ENCODE measurements at places on chromosomes 2 and 18.

DNA sequence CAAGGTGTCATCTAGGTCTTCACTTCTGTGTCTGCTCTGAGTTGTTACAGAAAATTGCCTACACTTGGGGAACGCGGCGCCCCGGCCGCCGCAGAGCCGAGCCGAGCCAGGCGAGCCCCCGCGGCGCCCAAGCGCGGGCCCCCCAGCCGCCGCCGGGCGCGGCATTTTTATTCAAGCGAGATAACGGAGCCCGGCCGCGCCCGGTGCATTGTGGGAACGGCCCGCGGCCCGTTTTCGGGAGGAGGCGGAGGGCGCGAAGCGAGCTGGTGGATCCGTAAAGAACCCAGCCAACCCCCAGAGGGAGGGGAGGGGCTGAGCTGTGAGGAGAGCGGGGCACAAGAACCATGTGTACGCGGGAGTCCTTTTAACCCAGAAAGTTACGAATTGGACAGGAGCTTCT is 191.8 kb downstream of the FTCDNL1 start:
- DNase-seq = peak; percentile 43

- peak; percentile 19 for DNase-seq
Measured at GRCh38 chr18:74797577-74798151, 200.0 kb downstream of the ZNF407 start.

- peak; percentile 21 for DNase-seq
Measured at GRCh38 chr2:109558076-109558882, 55.5 kb downstream of the SEPTIN10 start.

DNA sequence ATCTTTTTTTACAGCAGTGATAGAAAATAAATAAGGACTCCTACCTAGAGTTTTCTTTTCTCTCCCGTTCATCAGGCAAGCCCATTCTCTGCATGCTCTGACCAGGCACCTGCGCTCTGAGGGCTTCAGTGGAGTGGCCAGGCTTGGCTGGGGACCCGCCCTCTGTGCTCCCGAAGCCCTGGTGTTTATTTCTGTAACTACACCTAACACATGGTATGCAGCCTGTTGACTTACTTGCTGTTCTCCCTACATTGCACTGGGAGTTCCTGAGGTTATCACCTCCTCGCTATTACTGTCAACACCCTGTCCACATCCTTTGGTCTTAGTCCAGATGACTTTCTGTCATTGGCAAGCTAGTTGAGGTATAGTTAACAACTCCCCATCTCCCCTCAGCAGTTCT is 317.7 kb downstream of the LPIN1 start:
- no peak for DNase-seq

DNA sequence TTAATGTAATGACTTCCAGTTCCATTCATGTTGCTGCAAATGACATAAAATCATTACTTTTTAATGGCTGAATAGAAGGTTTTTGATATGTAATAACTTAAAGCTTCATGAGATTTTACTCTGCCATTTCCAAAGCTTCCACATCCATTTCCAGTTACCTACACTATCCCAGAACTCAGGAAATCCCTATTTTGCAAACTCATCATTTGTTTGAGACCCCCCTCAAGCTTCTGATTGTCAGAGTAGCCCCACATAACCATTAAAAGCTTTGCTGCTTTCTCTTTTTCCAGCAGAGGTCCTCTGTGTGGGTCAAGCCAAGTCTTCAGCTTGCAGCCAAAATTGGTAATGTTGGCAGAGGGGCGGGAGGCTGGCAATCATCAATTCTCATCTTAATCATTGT is 50.6 kb upstream of the IL1R1 start:
- DNase-seq = no peak

GRCh38 chr18:74530584-74530862 is 3.8 kb upstream of the CNDP1 start:
- no peak for DNase-seq

GRCh38 chr2:239184968-239185903 is 215.6 kb downstream of the HDAC4 start:
- DNase-seq = no peak

GRCh38 chr2:85806358-85807118 is 52.7 kb downstream of the ATOH8 start:
- DNase-seq = no peak

GRCh38 chr2:219282375-219282774 is 3.2 kb downstream of the DNAJB2 start:
- no peak for DNase-seq

DNA sequence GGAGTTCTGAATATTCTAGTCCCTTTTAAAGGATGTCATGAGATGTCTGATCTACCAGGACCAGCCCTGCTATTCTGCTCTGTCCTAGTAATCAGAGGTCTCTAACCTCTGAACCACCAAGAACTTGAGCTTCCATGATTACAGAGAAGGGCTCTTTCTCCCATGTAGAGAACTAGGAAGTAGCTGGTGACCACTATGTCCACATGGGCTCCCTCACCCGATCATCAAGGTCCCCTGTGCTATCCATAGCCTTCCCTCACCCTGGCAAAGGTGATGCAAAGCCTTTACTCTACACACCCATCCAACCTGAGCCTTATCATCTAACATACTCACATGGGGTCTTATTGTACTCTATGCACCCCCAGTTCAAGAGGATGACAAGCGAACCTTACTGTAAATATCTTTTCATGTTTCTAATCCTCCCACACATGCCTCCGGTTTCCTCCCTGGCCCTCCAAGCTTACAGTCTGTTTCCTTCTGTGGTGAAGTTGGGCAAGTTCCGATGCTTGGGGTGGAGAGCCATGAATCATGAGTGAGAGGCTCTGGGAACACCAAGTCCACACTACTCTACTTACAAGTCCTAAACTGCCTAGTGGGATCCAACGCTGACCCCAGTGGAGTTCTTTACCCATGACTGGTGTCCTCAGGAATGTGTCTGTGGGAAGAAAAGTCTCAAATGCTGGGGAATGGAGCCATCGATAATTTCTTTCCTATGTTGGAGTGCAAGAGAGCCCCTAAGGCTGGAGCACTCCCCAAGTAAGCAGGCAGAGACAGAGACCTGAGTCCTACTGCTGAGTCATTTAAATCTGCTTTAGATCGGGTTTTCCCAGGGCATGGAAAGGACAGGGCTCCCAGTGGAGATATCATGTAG is 73.3 kb upstream of the KLF7 start:
- peak; percentile 100 for DNase-seq

- no peak for DNase-seq
Measured at GRCh38 chr2:130846686-130847375, 10.1 kb downstream of the ARHGEF4 start.

GRCh38 chr2:70556608-70557007 is 3.0 kb upstream of the TGFA start:
- no peak for DNase-seq

DNA sequence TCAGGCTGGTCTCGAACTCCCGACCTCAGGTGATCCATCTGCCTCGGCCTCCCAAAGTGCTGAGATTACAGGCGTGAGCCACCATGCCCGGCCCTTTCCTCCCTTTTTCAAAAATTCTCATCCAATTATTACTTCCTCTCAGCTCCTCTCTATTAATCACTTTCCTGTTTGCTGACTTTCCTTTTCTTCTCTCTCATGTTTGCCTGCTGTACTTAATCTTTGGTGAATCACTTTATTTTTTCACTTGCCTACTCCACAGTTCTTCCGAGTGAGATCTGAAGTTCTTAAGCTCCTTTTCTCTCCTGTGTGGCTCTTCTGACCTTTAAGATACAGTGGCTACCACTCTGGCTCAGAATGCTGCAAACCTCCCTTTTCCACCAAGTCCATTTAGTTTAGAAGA is 126.3 kb upstream of the SERTAD2 start:
- DNase-seq = no peak

All from fibroblast of upper back skin (primary cell).